ENCODE measurements at places on chromosomes 11 and 22. TPM values are rescaled to one million over a fixed set of nuclear protein-coding genes. Genes with fewer than 3 reads are reported as not detected.

DNA sequence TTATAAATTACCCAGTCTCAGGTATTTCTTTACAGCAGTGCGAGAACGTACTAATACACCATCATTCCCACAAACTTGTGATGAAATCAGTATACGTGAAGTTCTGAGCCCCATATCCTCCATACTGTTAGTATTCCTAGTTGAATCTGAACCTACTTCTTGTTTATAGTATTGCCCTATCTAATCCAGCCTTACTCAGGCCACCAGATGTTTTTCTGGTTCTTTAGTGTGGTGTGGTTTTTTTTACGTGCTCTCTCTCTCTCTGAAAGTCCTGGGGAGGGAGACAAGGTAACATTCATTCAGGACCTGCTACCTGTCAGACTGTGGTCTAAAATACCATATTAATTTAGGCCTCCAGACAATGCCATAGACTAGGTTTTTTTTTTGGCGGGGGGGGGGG is 47.6 kb upstream of the TEAD1 start:
- no peaks in the 10 kb centered on the region for H3K36me3 ChIP-seq
- no peak for DNase-seq
- no peaks in the 10 kb centered on the region for H3K27me3 ChIP-seq
- no peak overlapping the region for H3K4me3 ChIP-seq
- no peaks in the 10 kb centered on the region for H3K4me1 ChIP-seq

Gene ARL2
- 117 TPM for total RNA-seq

GRCh38 chr22:30602049-30602448 is 4.9 kb upstream of the TCN2 start:
- peaks cover 11% of the 10 kb centered on the region for H3K4me1 ChIP-seq
- H3K36me3 ChIP-seq = no peaks in the 10 kb centered on the region
- no peak for DNase-seq

Gene GLB1L2
- 0.36 TPM for total RNA-seq

- H3K4me3 ChIP-seq = no peak overlapping the region
- peaks cover 24% of the 10 kb centered on the region for H3K4me1 ChIP-seq
- H3K27ac ChIP-seq = no peak overlapping the region
- no peak for DNase-seq
- H3K27me3 ChIP-seq = no peaks in the 10 kb centered on the region
Observed at GRCh38 chr11:78190871-78191538, 2.3 kb downstream of the USP35 start.

GRCh38 chr22:38137876-38138687 is 27.6 kb upstream of the BAIAP2L2 start:
- no peaks in the 10 kb centered on the region for H3K27me3 ChIP-seq
- no peaks in the 10 kb centered on the region for H3K4me1 ChIP-seq
- H3K36me3 ChIP-seq = peaks cover 71% of the 10 kb centered on the region
- DNase-seq = no peak
- no peak overlapping the region for H3K4me3 ChIP-seq

Gene SLC2A11
- total RNA-seq = 23.5 TPM

DNA sequence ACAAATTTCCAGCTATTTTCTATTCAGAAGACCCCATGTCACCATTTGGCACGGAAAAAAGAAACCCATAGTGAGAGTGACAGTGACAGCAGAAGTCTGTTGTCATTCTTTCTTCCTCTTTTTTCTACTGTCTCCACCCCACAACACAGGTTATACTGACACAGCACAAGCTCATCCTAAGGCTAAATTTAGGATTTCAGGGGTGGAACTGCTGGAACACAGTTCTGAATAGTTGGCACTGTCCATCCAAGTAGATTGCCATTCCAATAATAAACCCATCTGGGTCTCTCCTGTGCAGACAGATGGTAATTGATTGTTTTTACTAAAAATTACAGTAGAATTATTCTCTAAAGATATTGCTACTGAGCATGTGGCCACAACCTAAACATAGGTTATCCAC is 95.2 kb upstream of the C11orf87 start:
- no peaks in the 10 kb centered on the region for H3K4me1 ChIP-seq
- no peaks in the 10 kb centered on the region for H3K27me3 ChIP-seq
- no peak for DNase-seq
- no peaks in the 10 kb centered on the region for H3K36me3 ChIP-seq

Gene NAALAD2
- total RNA-seq = 0.23 TPM

DNA sequence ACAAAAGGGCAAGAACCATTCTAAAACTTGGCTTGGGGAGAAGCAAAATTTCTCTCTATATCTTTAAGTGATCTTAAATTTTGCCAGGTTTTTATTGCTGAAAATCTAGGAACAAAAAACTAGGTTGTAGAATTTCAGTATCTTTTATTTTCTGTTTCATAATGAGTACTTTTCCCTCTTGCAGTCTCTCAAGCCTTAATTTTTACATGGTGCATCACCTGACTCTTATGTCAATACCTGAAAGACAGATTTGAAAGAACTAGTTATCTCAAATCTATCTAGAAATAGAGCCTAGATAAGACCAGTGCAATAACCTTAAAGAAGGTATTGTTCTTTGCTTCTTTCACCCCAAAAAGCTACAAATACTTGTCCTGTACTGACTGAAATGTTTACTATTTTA is 122.1 kb downstream of the TRIM44 start:
- H3K36me3 ChIP-seq = no peaks in the 10 kb centered on the region
- H3K27ac ChIP-seq = no peak overlapping the region
- H3K4me3 ChIP-seq = no peak overlapping the region
- H3K27me3 ChIP-seq = no peaks in the 10 kb centered on the region
- no peak for DNase-seq
- no peaks in the 10 kb centered on the region for H3K4me1 ChIP-seq

Gene GAL3ST3
- total RNA-seq = 2.8 TPM

DNA sequence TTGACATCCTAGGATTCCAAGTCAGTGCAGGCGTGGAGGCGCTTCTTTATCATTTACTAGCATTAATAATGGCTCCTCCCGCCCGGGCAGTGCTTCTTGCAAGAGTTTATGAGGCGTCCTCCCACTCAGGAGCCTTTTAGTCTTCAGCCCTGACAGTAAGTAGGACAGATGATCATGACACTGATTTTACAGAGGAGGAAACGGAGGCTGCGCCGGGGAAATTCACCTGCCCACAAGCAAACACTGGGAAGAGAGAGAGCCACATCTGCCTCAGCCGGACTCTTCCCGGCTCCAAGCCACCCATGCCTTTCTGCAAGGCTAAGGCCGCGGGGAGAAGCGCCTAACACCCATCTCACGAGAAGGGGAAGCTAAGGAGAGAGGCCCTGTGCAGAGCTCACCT is 35.9 kb downstream of the KIAA0930 start:
- no peak overlapping the region for H3K4me3 ChIP-seq
- H3K36me3 ChIP-seq = peaks cover 57% of the 10 kb centered on the region
- no peak overlapping the region for H3K27ac ChIP-seq

DNA sequence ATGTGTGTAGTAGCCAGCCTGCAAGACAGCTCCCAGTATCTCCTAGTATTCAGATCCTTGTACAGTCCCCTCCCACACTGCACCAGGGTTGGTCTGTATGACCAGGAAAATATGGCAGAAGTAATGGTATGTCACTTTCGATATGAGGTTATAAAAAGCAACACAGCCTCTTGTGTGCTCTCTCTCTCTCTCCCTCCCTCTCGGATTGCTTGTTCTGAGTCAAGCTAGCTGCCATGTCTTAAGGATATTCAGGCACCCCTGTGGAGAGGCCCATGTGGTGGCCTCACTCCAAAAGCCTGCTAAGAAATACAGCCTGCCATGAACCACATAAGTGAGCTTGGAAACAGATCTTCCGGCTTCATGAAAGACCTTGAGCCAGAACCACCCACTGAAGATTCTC is 25.4 kb downstream of the FXYD6 start:
- H3K27ac ChIP-seq = peak overlapping the region; percentile 36
- DNase-seq = no peak
- H3K27me3 ChIP-seq = no peaks in the 10 kb centered on the region
- no peaks in the 10 kb centered on the region for H3K36me3 ChIP-seq
- H3K4me1 ChIP-seq = no peaks in the 10 kb centered on the region

Gene LMO1
- total RNA-seq = 5.8 TPM

GRCh38 chr11:32309530-32310213 is 125.7 kb downstream of the WT1 start:
- no peaks in the 10 kb centered on the region for H3K36me3 ChIP-seq
- H3K4me3 ChIP-seq = no peak overlapping the region
- DNase-seq = no peak
- H3K4me1 ChIP-seq = no peaks in the 10 kb centered on the region
- H3K27ac ChIP-seq = no peak overlapping the region

DNA sequence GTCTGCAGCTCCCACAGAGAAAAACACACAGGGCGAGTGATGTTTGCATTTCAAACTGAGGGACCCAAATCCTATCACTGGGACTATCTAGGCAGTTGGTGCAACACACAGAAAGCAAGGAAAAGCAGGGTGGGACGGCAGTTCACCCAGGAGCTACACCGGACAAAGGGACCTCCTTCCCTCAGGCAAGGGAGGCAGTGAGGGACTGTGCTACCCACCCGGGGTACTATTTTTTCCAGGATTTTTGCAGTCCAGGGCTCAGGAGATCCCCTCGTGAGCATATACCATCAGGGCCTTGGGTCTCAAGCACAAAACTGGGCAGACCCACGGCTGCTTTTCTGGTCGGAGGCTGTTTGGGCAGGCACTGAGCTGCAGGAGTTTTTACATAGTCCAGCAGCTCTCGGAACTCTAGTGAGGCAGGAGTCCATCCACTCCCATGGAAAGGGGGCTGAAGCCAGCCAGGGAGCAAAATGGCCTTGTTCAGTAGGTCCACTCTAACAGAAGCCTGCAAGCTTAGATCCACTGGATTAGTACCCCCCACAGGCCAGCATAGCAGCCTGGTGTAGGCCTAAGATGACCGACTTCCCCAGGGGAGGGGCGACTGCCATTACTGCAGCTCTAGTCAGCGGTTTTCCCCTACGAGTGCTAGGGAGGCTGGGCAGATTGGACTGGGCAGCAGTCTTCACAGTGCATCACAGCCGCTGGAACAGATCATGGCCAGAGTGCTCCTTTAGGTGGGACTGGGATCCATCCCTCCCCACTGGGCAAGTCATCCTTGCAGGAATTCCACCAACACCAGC is 28.2 kb downstream of the CARD18 start:
- no peak for DNase-seq
- H3K4me3 ChIP-seq = no peak overlapping the region
- no peaks in the 10 kb centered on the region for H3K36me3 ChIP-seq
- no peaks in the 10 kb centered on the region for H3K4me1 ChIP-seq
- H3K27me3 ChIP-seq = no peaks in the 10 kb centered on the region

GRCh38 chr22:26127126-26127525 is 42.1 kb upstream of the SEZ6L start:
- H3K27me3 ChIP-seq = peaks cover 18% of the 10 kb centered on the region
- H3K4me1 ChIP-seq = no peaks in the 10 kb centered on the region
- H3K4me3 ChIP-seq = no peak overlapping the region

DNA sequence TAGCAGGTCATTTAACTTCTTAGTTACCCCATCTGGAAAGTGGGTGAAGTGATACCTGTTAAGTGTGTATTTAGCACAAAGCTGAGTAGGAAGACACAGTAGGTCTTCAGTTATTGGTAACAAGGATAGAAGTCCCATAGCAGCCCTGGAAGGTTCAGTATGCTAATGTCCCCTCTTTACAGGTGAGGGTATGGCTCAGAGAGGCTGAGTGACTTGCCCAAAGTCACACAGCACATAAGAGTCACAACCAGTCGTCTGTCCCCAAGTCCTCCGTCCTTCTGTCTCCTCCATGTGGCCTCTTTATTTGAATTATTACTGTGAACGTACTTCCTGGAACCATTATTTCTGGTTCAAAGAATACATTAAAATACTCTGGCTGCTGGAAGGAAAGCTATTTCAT is 10.5 kb downstream of the ASPHD2 start:
- H3K4me1 ChIP-seq = no peaks in the 10 kb centered on the region
- H3K27me3 ChIP-seq = peaks cover 12% of the 10 kb centered on the region
- no peak overlapping the region for H3K4me3 ChIP-seq
- H3K27ac ChIP-seq = no peak overlapping the region
- no peak for DNase-seq

Gene CSNK2A3
- total RNA-seq = 2.2 TPM

Gene MMP27
- total RNA-seq = not detected

GRCh38 chr11:121524233-121524631 is 71.5 kb upstream of the SORL1-AS1 start:
- H3K4me1 ChIP-seq = peaks cover 11% of the 10 kb centered on the region
- no peaks in the 10 kb centered on the region for H3K36me3 ChIP-seq
- no peak for DNase-seq
- H3K27ac ChIP-seq = no peak overlapping the region

Gene C11orf86
- total RNA-seq = not detected

DNA sequence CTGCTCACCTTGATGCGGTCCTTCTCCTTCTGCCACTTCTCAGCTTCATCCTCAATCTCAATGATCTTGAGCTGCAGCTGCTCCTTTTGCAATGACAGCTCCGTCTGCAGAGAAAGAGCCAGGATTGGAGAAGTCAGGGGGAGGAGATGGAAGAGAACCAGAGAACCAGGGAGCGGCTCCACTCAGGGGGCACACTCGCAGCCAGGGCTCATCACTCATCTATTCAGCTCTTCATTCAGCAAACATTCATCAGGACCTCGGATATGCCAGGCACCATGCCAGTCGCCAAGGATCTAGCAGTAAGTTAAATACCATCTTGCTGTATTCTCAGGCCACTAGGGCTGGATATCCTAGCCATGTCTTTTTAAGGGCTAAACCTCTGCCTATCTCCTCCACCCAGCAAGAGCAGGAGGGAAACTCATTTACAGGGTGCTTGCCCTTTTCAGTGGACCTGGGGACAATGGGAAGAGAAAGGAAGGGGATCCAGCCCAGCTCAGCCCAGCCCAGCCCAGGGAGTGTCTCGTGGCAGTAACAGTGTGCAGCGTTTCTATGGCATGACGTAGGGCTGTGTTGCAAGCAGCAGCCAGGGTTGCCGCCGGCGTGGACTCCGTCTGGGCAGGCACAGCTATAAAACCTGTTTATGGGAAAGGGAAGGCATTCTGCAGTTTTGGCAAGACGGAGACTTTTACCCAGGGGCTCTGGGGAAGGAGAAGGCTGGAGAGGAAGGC is 9.4 kb downstream of the TRIM29 start:
- H3K27ac ChIP-seq = no peak overlapping the region
- no peaks in the 10 kb centered on the region for H3K27me3 ChIP-seq
- no peak overlapping the region for H3K4me3 ChIP-seq
- no peaks in the 10 kb centered on the region for H3K36me3 ChIP-seq

- no peaks in the 10 kb centered on the region for H3K36me3 ChIP-seq
- H3K27me3 ChIP-seq = no peaks in the 10 kb centered on the region
- no peak for DNase-seq
- H3K4me1 ChIP-seq = peaks cover 3% of the 10 kb centered on the region
Observed at GRCh38 chr11:44607987-44608386, 42.5 kb downstream of the CD82 start.

Gene P2RX3
- 0.47 TPM for total RNA-seq

DNA sequence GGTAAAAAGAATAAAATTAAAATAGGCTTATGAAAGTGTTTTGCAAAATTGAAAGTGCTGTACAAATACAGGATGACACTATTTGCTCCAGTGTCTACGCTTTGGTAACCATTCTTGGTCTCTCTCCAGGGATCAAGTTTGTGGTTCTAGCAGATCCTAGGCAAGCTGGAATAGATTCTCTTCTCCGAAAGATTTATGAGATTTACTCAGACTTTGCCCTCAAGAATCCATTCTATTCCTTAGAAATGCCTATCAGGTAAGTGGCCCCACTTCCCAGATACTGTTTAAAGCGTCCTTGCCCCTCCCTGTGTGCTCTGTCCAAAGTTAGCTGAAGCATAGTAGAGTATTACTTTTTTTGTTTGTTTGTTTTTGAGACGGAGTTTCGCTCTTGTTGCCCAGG is 3.1 kb downstream of the TRAPPC4 start:
- no peak overlapping the region for H3K4me3 ChIP-seq
- peaks cover 35% of the 10 kb centered on the region for H3K4me1 ChIP-seq
- DNase-seq = no peak
